ENCODE measurements at places on chromosomes 13 and 19.

GRCh38 chr13:107025991-107026390 lies 458.1 kb upstream of the ARGLU1 start:
- DNase-seq = peak; percentile 4

DNA sequence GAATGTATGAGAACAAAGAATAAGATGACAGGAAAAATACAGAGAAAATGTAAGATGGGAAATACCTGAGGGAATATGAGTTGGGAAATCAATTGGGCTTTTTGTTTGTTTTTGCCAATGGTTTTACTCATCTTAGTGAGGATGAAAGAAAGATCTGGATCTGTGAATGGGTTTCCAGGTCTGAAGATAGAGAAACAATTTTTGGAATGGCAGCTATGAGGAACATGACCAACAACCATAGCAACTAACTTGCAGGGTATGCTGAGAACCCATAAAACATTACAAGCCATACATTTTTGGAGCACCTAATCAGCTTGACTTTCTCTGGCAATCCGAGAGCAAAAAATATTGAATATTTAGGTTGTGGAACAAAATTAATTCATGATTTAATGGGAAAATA lies 290.0 kb downstream of the KCTD12 start:
- DNase-seq = no peak

DNA sequence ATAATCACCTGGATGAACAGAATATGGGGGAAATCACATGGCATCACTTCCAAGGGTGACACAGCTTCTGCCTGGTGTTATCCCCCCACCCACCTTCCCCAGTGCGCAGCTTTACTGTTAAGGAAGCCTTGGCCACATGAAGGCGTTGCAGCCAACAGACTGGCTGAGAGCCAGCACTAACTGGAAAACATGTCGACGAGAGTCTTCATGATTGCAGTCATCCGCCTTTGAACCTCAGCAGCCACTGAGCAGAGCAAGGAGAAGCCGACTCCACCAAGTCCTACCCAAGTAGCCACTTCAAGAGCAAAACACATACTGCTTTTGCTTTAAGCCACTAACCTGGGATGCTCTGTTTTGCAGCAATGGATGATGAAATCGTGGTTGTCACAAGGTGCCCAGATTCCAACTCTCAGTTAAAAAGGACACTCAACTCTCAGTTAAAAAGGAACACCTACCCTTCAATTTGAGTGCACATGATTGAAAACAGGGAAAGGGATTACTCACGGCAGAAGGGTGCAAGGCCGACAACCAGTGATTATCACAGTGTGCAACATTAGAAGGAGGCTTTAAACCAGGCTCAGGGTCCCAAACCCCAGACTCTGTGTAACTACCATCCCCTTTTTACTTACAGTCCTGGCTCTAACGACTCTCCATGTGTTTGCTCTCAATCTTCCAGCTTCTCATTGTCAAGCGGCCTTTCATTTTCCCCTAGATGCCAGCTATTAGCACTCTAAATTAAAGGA lies 149.1 kb downstream of the KLF12 start:
- no peak for DNase-seq

GRCh38 chr13:102402290-102402689 lies 442 bp upstream of the FGF14 start:
- no peak for DNase-seq

GRCh38 chr13:45200701-45201232 lies at the start of gene KCTD4:
KCTD4 (minus strand) TSS chr13:45201045; CDS start chr13:45194567, 6,478 bp downstream.
- no peak for DNase-seq

GRCh38 chr19:54725321-54725720 lies 1.1 kb downstream of the KIR3DL3 start:
- no peak for DNase-seq

DNA sequence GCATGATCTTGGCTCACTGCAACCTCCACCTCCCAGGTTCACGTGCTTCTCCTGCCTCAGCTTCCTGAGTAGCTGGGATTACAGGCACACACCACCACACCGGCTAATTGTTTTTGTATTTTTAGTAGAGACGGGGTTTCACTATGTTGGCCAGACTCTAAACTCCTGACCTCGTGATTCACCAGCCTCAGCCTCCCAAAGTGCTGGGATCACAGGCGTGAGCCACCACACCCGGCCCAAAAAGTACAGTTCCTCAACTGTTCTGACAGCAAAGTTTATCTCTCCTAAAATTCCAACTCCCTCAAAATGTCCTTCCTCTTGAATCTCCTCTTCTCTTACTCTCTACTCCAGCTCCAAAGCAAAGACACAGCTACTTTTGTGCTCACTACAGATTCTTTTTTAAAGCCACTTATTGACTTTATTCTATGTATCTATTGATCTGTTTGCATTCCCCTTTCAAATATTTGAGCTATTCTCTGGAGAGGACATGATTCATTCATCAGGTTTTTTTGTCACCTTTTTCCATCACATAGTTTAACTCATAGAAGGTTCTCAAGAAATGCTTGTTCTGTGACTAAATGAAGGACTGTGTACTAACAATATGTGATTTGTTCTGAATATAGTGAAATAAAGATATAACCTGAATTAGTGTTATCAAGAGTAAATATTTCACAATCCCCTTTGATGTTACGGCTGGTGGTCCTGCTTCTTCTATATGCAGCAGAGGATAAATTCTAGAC lies 142.2 kb downstream of the TBC1D4 start:
- no peak for DNase-seq

DNA sequence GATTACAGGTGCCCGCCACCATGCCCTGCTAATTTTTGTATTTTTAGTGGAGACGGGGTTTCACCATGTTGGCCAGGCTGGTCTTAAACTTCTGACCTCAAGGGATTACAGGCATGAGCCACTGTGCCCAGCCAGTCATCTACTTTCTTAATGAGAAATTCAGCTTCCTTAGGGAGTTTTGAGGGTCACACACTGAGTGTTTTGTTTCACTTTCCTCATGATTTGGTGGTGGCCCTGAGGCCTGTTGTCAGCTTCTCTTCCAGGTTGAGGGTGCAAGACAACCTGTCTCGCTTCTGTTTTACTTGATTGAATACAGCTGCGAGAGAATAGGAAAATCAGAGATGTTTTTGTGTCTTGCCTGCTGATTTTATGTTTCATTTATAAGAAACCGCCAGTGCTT lies 9.9 kb downstream of the FRY start:
- no peak for DNase-seq

DNA sequence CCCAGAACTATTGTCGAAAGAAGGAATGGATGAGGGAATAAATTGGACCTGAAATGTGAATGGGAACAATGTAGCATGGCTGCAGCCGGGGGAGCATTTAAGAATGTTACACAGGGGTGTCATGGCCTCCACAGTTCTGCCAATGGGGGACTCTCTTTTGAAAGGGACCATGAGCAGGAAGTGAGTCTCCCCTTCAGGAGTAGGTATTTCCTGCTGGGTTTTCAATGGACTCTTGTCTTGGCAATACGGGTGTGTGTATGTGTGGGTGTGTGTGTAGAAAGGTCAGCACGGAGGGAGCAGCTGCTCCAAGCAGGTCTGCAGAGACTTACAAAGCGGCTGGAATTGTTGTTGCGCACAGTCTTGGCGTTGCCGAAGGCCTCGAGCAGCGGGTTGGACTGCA lies 24.4 kb downstream of the MYO1F start:
- DNase-seq = peak; percentile 57

- peak; percentile 38 for DNase-seq
Measured at GRCh38 chr13:100522618-100523309, 65.8 kb downstream of the GGACT start.

DNA sequence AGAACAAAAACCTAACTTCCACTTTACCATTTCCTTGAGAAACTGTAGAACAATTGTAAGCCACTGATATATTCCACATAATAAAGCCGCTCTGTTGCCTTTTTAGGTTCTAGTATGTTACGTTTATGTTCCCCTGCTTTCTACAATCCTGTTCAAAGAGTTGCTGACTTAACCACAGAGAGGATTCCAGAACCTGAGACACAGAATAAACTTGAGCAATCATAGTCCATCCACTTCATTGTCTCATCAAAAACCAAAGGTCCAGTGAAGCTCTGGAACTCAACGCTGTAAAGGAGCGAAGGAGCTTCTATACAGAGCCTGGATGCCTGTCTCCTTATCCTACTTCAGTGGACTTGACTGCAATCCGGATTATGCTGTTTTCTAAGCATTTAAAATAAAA lies 4.6 kb downstream of the STARD13 start:
- no peak for DNase-seq

DNA sequence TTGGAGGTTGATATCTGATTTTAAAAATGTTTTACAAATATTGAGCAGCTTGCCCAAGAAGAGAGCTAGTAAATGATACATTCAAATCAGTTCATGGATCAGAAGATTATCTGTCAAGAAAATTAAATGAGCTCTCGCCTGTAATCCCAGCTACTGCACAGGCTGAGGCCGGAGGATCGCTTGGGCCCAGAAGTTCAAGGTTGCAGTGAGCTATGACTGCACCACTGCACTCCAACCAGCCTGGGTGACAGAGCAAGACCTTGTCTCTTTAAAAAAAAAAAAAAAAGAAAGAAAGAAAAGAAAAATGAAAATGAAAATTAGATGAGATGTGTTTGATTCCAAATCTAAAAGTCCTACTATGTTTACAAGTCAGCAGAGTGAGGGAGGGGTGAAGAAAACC lies 2.4 kb downstream of the SPART start:
- no peak for DNase-seq

DNA sequence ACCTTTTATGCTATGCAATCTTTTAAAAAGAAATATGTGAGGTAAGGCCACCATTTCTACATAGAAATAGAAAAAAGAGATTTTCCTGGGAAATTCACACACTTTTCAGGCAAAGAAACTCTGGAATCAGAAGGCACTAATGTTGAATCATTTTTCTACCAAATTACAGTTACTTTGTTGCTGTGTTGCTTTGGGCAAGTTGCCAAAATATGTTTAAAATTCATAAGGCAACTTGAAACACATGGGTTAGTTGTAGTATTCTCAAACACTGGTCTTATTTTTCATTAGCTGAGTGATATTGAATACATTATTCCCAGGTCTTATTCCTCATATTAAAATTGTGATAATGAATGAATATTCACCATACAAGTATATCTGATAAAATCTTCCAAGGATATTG lies 195.0 kb upstream of the SLITRK1 start:
- DNase-seq = no peak

DNA sequence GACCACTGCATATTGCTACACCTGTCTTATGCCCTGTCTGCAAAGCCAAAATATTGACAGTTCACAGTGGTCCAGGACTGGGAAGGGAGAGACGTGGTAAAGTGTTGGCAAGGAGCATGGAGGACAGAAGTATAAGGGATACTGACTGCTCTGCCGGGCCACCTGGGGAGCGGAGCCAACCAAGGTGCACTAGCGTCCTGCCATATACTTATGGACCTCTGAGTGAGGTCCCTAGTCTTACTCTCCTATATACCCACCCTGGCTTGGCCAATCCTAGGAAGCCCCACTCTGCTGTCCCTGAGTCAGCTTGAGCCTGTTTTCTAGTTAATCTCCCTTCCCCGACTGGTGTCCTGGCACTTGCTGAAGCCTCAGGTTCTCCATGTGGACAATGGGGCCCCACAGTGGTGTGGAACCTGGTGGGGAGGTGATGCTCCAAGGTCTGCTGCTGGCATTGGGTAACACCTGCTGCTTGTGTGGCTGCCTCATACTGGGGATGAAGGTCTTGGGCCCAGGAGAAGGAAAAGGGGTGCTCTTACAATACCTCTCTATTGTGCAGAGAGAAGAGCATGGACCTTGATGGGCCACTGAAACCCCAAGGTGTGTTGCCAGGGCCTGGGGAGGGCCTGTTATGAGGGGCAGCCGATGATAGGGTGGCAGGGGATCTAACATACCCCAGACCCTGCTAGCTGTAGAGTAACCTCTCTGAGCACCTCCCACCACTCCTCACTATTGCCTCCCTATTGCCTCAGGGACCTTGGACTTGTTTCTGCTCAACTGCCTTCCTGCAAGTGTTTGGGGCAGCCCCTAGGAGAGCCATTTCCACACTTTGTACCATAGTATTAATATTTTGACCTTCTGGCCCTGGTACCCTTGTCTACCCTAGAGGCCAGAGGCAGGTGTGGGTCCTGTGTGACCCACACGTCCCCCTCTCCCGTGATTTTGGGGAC lies 6.7 kb upstream of the TRIM28 start:
- no peak for DNase-seq

GRCh38 chr19:10503002-10503789 lies at the start of gene KEAP1:
KEAP1 (minus strand) TSS chr19:10503356; CDS start chr19:10500033, 3,323 bp downstream.
- DNase-seq = no peak

DNA sequence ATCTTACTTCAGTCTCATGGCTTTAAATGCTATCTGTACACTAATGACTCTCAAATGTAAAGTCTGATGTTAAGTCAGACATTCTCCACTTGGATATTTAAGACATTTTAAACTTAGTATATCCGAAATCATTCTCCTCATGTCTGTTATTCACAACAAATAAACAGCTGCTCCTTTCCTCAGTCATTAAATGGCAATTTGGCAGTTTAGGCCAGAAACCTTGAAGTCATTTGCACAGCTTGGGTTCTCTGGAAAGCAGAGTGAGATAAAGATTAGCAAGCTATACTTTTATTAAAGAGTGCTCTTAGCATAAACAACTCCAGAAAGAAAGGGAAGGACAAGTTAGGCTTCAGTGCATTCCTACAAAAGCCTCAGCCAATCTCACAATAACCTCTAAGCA lies 53.7 kb downstream of the DNAJC15 start:
- DNase-seq = no peak

- no peak for DNase-seq
Measured at GRCh38 chr19:18291019-18291524, 9.7 kb upstream of the JUND start.

DNA sequence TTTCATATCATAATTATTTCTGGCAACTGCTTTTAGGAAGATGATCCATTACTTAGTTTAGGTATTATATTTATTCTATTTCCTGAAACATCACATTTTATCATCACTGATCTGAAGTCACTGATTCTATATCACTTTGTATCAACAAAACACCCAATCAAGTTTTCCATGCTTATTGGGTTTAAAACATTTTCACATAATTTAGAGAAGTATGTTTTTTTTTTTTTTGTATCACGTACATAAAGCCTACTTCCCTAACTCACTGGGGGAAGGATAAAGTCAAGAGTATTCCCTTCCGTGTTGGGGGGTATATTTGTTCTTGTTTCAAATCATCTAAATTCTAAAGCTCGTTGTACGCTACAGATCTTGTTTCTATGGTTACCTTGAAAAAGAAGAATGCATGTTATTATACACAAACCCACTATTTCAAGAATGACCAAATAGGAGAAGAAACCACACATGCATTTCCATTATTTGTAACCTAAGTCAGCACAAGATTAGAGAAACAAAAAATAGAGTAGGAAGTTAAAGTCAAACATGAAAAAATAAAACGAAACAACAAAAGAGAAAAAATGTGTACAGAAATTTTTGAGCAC lies 637.2 kb upstream of the MIR17HG start:
- no peak for DNase-seq

- no peak for DNase-seq
Measured at GRCh38 chr13:64877176-64877575, 2353.0 kb downstream of the PCDH9 start.

DNA sequence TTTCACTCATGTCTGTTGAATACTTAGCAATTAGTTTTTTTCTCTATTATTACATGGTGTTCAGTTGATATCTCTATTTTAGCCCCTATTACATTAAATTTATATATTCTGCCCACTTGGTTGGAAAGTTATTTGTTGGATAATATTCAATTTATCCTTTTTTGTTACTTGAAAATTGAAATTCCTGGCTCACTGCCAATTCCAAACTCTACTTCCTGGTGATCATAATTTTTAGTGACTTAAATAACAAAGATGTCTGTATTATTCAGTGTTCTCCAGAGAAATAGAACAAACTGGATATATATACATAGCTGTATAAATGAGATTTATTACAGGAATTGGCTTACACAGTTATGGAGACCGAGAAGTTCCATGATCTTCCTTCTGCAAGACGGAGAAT lies 93.6 kb downstream of the GPC5 start:
- DNase-seq = no peak
